ENCODE measurements at places on chromosomes 5 and 9.

GRCh38 chr5:148311484-148311883, 739 bp upstream of the SPINK7 start:
- DNase-seq, result no peak

DNA sequence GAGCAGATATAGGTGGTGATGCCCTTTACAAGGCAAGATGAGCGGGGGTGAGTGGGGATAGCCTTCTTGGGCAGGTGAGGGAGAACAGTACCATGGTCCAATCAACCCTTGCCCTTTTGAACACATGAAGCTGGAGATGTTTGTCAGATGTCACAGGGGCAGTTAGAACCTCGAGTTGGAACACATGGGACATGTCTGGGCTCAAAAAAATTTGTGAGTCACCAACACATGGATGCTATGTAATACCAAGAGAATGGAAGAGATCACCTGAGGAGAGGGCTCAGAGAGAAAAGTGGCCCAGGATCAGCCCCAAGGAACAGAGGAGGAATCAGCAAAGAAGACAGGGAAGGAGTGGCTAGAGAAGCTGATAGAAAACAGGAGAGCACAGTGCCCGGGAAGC, 4.7 kb downstream of the PHYKPL start:
- no peak for DNase-seq

GRCh38 chr9:97940741-97941140, 2.8 kb upstream of the HEMGN start:
- no peak for DNase-seq

DNA sequence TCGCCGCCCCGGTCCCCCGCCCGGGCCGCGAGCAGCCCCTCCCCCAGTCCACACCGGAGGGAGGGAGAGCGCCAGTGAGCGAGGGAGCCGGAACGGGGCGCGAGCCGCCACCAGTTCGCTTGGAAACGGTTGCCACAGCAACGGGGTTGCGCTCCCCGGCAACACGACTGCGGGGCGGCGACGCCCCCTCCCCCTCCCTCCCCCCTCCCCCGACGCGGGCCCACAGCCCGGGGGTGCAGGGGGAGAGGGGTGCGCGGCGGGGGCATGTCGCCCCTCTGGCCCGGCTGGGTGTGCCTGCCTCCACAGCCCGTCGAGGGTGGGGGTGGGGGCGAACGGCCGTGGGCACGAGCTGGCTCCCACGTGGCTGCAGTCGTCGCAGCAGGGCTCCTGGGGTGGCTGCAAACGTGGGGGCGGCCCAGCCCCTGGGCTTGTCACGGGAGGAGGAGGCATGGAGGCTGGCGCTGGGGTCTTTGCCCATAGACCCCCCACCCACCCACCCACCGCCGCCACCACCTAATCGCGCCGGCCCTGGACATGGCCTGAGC, 524 bp downstream of the PRR7 start:
- peak; percentile 78 for DNase-seq
